Calu3 (cell line): ENCODE measurements at places on chromosomes 3 and 15.

- peak; percentile 13 for DNase-seq
Observed at GRCh38 chr3:196311-197148, at the start of gene CHL1. CHL1 (plus strand) TSS chr3:196763; CDS start chr3:319777, 123,014 bp downstream.

- DNase-seq = peak; percentile 71
Observed at GRCh38 chr3:128489927-128490649, 2.9 kb downstream of the GATA2 start.

- peak; percentile 6 for DNase-seq
Observed at GRCh38 chr3:20608054-20608738, 422.2 kb upstream of the SGO1 start.

GRCh38 chr3:149605902-149606301, 51.9 kb downstream of the WWTR1 start:
- no peak for DNase-seq

DNA sequence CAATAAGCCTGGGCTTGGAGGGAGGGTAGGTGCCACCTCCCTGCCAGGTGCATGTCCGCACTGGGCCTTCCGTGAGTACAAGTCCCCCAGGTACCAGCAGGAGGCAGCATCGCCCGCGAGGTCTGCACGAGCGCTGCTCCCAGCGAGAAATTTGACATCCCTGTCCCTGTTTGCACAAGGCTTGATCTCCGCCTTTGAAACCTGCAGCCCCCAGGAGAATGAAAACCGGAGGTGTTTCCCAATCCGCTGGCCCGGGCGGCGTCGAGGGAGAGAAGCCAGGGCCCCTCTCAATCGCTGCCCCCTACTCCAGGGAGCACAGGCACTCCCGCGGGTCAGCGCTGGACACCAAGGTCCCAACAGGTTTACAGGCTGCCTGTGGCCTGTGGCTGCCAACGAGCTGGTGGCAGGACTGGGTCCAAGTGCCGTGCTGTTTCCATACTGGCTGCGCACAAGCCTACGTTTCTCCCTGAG, 961 bp downstream of the HAPLN3 start:
- peak; percentile 94 for DNase-seq

GRCh38 chr3:66490984-66491383, 9.8 kb downstream of the LRIG1 start:
- no peak for DNase-seq

- no peak for DNase-seq
Observed at GRCh38 chr3:32379831-32380500, 11.7 kb upstream of the CMTM7 start.

- no peak for DNase-seq
Observed at GRCh38 chr15:36843822-36844221, 256.5 kb downstream of the MEIS2 start.
